CMK (cell line): ENCODE measurements at places on chromosomes 6 and 20.

GRCh38 chr6:93515736-93516135 is 96.4 kb upstream of the EPHA7 start:
- no peak for DNase-seq

GRCh38 chr6:133244519-133244918 is 3.4 kb downstream of the EYA4 start:
- DNase-seq, result no peak

- DNase-seq, result no peak
Observed at GRCh38 chr6:139644821-139645220, 270.4 kb upstream of the CITED2 start.

DNA sequence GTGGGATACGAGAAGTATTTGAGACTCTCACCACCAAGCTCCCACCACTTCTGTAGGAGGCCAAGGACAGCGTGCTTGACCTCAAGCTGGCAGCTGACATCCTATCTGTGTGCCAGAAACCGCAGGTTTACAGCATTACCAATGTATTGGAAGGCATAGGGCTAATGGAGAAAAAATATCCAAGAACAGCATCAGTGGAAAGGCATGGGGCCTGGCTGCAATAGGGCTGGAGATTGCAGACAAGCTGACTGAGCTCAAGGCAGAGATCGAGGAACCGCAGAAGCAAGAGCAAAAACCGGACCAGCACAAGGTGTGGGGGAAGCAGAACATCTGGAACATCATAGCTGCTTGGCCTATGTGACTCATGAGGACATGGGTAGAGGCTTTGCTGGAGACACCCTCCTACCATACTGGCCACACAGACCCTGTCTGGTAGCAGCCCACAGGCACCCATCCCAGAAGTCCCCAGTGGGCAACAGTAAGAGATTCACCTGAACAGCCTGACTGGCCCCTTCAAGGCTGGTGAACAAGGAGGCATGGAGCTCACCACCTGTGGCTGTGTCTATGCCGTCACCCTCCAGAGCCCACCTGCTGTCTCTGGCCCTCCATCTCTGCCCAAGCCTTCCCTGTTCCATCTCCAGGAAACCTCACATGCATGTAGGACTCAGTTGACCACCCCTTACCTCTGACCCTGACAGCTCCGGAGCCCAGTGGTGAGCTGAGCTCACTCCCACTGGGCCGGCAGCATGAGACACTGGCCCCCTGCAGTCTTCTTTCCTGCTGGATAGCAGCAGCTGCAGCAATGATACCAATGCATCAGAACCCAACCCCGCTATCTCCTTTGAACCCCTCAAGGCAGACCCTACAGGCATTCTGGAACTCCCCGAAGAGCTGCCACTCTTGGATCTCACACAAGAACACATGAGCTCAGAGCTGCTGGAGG is 171.1 kb downstream of the KIF6 start:
- DNase-seq, result no peak

GRCh38 chr20:18004384-18005031 is 35.7 kb downstream of the MGME1 start:
- DNase-seq, result no peak

GRCh38 chr6:23989885-23990533 is 136.0 kb upstream of the NRSN1 start:
- no peak for DNase-seq

- no peak for DNase-seq
Observed at GRCh38 chr6:122730775-122731386, 48.6 kb upstream of the FABP7 start.

GRCh38 chr6:53205778-53206177 is 57.1 kb upstream of the GCM1 start:
- DNase-seq, result no peak

DNA sequence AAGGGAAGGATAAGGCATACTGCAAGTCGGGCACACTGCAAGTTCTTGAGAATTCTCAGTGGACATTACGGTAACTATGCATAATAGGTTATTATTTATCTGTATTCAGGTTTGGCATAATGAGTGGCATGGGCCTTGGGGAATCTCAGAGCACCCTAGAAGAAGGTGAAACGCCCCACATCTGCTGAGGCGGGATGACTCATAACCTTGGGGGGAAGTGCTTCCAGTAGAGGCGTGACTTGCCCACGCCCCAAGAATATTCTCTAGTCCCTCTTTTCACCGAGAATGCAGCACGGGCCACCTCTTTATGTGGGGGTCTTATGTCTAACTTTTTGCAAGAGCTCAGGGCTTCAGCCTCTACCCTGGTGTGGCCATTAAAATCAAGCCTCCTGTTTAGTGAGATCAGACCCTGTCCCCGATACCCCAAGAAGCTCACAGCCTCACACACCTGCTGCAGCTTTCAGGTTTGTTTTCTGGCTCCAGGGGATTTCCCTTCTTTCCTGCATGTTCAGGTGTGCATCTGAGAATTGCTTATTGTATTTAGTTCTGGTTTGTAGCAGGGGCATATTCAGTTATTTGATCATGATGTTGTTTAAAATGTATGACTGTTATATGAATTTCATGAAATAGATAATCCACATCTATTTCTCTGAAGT is 19.1 kb downstream of the ZFP64 start:
- no peak for DNase-seq

- no peak for DNase-seq
Observed at GRCh38 chr6:99611148-99611547, 4.5 kb downstream of the PRDM13 start.

DNA sequence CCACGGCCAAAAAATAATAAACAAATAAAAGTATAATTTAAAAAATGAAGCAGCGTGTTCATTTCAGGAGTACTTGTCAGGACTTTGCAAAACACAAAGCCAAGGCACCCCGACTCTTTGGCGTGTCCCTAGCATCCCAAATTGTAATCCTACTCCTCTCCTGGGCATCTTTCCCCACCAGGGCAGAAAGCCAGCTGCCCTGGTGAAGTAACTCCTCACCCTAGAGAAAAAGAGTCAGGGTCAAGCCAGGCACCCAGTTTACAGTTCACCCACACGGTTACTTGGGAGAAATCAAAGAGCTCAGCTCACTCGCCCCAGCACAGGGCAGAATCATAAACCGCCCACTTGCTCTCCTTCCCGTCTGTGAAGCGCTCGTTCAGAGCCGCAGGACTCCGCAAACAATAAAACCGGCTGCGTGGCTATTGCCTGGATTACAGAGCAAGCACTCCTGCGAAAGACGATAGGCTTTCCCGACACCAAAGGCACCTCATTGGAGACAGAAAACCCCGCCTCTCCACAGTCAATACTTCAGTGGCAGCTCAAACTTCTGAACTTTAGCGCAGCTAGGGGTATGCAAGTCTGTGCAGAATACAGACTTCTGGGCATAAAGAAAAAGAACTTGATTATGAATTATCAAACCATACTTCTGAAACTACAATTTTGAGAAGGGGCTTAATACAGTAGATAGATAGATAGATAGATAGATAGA is 73.0 kb upstream of the NHSL1 start:
- DNase-seq, result no peak

GRCh38 chr6:5855787-5856470 is 150.8 kb downstream of the NRN1 start:
- DNase-seq, result no peak
